Stimulated activated CD8-positive, alpha-beta memory T cell treated with anti-CD3 and anti-CD28 coated beads, Interleukin-7, amount 100 ng/mL, for 24 hours (primary cell): ENCODE measurements at places on chromosomes 16 and 17.

DNA sequence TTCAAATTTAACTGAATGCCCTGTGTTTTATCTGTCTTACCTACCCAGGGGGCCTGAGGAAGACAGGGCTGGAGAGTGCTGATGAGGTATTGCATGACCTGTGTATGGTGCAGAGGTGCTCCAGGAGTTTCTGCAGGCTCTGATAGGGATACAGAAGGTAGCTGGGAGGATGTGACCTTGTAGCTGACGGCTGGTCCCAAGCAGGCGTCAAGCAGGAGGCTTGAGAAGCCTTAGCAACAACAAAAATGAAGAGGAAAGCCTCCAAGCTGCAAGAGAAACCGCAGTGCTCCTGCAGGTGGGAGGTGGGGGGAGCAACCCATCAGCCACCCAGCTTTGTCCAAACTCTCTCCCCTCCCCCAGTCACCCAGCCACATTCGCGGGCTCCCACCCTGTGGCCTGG lies 40.4 kb downstream of the LAT start:
- DNase-seq, result no peak

- DNase-seq, result no peak
Measured at GRCh38 chr16:53166099-53166498, 111.3 kb downstream of the CHD9 start.

GRCh38 chr17:8366231-8366630 lies 10.3 kb downstream of the KRABD2 start:
- DNase-seq, result no peak

GRCh38 chr16:85861095-85861825 lies 37.7 kb upstream of the IRF8 start:
- DNase-seq, result no peak

DNA sequence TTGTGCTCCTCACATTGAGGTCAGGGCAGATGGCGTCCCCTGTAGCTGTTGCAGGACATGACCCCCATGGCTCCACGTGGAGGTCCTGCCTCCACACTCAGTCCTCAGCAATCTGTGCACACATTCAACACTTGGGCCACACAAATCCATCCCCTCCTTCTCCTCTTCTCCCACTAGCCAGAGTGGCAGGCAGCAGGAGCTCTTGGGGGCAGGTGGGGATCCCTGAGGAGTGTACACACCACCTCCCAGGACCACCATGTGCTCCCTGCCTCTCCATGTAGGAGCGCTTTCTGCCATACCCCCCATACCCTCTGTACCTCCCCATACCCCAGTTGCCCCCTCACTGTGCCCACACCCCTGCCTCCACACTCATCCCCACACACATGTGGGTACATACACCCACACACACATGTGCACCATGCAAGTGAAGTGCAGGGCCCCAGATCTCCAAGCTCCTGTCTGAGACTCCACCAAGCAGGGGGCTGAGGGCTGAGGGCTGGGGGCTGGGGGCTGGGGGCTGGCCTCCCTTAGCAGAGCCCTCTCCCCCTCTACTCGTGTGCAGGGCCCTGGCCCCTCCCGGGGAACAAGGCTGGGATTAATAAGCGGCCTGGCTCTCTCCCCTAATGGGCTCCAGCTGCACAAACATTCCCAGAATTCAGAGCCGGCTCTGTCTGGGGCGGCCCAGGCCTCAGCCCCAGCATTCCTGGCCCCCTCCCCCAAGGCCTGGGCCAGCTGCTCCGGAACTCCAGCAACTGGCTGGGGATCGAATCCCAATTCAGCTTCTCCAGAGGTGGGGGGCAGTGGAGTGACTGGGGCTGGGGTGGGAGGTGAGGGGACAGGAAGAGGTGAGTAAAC lies 48.2 kb upstream of the MEIOC start:
- no peak for DNase-seq

DNA sequence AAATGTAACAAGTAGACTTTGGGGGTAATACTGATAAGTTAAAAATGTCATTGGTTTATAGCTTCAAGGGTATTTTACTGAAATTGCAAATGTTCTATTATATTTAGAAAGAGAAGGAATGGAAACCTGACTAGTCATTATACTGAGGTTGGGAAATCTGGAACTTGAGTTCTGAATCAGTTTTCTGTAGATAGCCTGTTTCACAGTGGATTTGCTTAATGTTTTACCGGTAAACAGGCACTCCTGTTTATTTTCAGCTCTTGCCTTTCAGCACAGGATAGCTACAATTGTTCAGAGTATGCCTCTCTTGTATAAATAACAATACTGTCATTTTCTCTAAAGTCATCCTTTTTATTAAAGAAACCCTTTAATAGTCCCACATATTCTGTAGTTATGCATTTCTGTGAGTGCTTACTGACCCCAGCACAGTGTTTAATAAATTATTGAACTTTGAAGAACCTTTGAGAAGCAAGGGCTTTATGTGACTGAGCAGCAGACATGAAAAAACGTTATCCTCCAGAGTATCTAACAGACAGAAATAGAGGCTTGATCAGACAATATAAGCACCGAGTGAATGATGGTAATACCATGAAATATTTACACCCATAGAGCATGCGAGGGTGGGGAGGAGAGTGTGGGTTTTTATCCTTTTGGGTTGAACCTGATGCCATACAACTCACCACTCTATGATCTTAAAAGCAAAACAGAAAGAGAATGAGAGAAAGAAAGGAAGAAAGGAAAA lies 58.2 kb downstream of the FTO start:
- DNase-seq, result no peak
